ENCODE measurements at places on chromosomes 2 and 18. TPM values are rescaled to one million over a fixed set of nuclear protein-coding genes. Genes with fewer than 3 reads are reported as not detected.

DNA sequence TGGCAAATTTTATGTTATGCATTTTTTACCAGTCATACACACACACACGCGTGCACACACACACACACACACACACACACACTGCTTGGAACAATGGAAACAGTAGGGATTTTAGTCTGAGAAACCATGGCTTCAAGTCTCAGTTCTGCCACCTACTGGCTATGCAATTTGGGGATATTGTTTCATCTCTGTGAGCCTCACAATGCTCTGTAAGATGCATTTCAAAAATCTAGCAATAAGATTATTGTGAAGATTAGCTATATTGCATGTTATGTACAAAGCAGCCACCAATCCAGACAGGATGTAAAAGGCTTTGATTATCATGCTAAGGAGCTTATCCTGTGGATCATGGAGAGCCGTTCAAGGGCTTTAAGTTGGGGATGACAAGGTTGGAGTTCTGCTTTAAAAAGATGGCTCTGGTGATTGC lies 401.4 kb downstream of the NBAS start:
- H3K27ac ChIP-seq = no peak overlapping the region
- H3K27me3 ChIP-seq = no peaks in the 10 kb centered on the region
- DNase-seq = no peak
- H3K36me3 ChIP-seq = no peaks in the 10 kb centered on the region
- no peak overlapping the region for H3K4me3 ChIP-seq

GRCh38 chr2:157808421-157808820 lies 67.7 kb downstream of the ACVR1 start:
- no peak overlapping the region for H3K4me3 ChIP-seq
- H3K36me3 ChIP-seq = no peaks in the 10 kb centered on the region
- H3K27me3 ChIP-seq = no peaks in the 10 kb centered on the region
- DNase-seq = no peak

CASP10 gene
- 5.0 TPM for total RNA-seq

ANKMY1 gene
- 6.3 TPM for total RNA-seq

ANKRD30BL gene
- total RNA-seq = not detected
